ENCODE measurements at places on chromosomes 2 and 18.

- DNase-seq: no peak
Measured at GRCh38 chr18:79748321-79749180, 49.2 kb upstream of the KCNG2 start.

DNA sequence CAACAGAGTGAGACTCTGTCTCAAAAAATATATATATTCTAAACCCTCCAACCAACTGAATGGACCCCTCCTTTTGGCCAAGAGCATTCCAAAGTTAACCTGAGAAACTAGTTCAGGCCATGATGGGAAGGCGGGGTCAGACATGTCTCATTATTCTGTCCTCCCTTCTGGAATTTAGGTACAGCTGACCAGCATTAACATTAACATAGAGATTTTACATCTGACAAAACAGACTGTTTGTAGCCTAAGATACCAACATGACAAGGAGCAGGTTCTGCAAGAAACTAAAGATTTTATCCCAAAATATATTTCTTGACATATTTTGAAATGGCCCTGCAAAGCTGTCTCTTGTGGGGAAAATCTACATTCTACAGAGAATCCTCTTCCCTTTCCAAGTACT lies 6.8 kb upstream of the PDK1 start:
- no peak for DNase-seq

DNA sequence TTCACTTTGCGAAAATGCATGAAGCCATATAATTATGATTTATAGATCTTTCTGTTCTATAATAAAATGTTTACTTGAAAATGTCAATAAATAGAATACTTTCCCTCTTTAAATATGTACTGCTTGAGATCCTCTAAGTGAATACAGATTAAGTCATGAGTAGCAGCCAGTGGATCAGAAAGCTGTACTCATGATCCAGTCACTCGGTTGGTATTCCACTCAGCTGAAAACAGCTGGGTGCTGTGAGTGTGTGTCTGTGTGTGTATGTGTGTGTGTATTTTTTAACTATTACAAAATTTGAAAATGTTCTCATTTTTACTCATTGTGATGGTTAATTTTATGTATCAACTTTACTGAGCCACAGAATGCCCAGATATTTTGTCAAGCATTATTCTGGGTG lies 141.6 kb upstream of the CYP26B1 start:
- no peak for DNase-seq

- no peak for DNase-seq
Measured at GRCh38 chr2:193253014-193253530, 1058.3 kb upstream of the TMEFF2 start.

DNA sequence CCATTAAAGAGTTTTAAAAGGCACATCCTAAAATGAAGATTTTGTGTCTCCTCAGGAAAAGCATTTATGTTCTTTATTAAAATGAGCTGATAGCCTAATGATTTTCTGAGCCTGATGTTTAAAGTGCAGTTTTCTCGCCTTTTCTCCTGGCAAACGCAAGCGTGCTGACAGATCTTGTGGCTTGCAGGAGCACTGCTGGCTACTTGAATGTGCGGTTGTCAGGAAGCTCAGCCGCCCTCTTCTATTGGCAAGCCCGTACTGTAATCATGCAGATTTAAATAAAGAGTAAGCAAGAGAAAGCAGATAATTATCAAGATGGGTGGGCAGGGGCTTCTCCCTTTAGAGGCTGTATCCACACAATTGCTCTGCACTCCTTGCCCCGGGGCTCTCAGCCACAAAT lies 139.5 kb upstream of the SPHKAP start:
- DNase-seq: no peak

GRCh38 chr2:19868701-19869580 lies 32.8 kb downstream of the TTC32 start:
- DNase-seq: peak; percentile 91

DNA sequence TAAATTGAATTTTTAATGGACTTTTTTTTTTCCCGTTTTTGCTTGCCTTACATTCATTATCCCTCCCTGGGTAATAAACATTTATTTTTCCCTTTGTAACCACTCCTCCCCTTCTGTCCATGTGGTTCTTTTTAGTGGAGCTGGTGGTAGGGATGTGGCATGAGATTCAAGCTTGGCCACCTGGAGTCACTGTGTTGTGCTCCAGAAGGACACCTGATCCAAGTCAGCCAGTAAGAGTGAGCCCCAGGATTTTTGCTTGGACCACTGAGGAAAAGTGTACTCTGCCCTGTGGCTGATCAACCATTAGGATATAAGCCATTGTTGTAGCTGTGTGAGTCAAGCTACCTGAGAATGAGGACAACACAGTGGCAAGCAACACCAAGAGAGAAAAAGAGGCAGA lies 11.1 kb upstream of the ACTR3 start:
- peak; percentile 30 for DNase-seq

GRCh38 chr2:228227466-228227865 lies 46.0 kb upstream of the SPHKAP start:
- no peak for DNase-seq

- DNase-seq: no peak
Measured at GRCh38 chr18:79252904-79253633, 142.7 kb upstream of the NFATC1 start.

DNA sequence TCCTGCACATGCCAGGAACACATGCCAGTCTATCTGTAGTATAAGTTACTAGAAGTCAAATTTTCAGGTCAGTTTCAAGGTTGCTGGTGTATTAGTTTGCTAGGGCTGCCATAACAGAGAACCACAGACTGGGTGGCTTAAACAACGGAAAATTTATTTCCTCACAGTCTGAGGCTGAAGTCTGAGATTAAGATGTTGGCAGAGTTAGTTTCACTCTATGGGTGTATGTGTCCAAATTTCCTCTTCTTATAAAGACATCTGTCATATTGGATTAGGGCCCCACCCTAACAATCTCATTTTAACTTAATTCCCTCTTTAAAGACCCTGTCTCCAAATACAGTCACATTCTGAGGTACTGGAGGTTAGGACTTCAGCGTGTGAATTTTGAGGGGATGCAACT lies 26.5 kb downstream of the B3GNT7 start:
- no peak for DNase-seq

GRCh38 chr2:48817355-48817754 lies 61.8 kb upstream of the LHCGR start:
- no peak for DNase-seq

GRCh38 chr18:68314403-68314802 lies 400.5 kb downstream of the TMX3 start:
- DNase-seq: no peak

DNA sequence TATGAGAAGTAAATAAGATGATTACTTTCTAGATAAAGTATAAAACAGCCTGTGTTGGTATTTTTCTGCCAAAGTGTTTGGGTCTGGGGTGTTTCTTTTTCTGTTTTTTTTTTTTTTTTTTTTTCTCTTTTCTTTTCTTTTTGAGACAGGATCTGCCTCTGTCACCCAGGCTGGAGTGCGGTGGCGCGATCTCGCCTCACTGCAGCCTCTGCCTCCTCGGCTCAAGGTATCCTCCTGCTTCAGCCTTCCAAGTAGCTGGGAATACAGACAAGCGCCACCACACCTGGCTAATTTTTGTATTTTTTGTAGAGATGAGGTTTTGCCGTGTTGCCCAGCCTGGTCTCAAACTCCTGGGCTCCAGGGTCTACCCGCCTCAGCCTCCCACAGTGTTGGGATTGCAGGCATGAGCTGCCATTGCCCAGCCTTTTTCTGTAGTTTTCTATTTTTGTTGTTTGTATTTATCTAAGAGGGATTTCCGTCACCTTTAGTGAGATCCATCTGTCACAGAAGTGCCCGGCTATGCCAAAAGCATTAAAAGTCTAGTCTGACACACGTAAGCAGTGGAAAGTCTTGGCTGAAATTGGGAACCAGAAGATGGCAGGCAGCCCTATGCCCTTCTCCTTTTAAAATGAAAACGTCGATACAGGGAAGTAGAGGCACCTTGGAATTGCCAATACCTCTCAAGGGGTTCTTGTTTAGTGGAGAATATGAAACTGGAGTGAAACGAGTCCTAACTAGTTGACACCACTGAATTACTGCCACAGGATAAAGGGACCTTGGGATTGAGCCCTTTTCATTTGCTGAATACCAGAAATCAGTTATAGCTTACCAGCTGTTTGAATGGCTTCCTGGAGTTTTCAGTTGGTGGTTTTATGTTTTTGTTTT lies 14.0 kb downstream of the UGP2 start:
- DNase-seq: no peak
